Progenitor cell of endocrine pancreas (in vitro differentiated cells): ENCODE measurements at places on chromosomes 4 and X. TPM values are rescaled to one million over a fixed set of nuclear protein-coding genes. Genes with fewer than 3 reads are reported as not detected.

DNA sequence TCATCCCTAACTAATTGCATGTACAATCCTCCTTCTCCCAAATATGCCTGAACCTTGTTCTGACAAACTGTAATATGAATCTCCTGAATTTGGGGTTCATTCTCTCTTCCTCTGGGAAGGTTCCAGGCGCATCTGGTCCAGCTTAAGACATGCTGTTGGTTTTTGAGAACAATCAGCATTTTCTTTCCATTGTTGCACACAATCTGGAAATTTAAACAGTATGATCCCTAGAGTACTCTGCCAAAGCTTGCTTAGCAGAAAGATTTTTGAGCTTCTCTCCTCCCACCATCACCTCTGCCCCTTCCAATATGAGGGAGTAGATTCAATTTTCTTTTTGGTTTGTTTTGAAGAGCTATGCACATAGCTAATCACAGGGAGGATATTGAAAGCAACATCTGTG, 50.1 kb downstream of the SRPX start:
- DNase-seq = no peak

The SUPT20HL1 gene
- total RNA-seq = not detected in 2 replicates

DNA sequence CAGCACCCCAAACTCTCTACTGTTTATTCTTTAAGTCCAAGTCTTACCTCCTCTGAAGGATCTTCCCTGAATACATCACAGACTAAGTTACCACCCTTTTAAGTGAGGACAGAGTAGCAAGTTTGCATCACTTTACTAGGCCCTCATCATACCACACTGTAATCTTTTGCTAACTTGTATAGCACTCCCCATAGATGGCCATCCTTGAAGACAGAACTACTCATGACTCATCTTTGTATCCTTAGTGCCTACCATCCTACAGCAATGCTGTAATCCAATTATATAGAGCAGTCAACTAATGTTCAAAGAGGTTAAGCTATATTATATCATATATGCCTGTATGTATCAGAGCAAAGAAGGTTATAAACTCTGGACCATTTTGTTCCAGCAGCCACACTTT, 101.4 kb downstream of the ADAMTS3 start:
- DNase-seq = no peak

- peak; percentile 51 for DNase-seq
Observed at GRCh38 chrX:135973548-135974278, at the start of gene MMGT1. TSS of gene MMGT1 (minus strand) at chrX:135973988. CDS start at chrX:135973675, 313 bp downstream.

GRCh38 chr4:177092807-177093206, 216.9 kb upstream of the NEIL3 start:
- DNase-seq = no peak
